Fibroblast of pulmonary artery (primary cell): ENCODE measurements at places on chromosomes 7 and 10.
A peak's percentile ranks its signal among the peaks of the same experiment; 100 is the strongest.

DNA sequence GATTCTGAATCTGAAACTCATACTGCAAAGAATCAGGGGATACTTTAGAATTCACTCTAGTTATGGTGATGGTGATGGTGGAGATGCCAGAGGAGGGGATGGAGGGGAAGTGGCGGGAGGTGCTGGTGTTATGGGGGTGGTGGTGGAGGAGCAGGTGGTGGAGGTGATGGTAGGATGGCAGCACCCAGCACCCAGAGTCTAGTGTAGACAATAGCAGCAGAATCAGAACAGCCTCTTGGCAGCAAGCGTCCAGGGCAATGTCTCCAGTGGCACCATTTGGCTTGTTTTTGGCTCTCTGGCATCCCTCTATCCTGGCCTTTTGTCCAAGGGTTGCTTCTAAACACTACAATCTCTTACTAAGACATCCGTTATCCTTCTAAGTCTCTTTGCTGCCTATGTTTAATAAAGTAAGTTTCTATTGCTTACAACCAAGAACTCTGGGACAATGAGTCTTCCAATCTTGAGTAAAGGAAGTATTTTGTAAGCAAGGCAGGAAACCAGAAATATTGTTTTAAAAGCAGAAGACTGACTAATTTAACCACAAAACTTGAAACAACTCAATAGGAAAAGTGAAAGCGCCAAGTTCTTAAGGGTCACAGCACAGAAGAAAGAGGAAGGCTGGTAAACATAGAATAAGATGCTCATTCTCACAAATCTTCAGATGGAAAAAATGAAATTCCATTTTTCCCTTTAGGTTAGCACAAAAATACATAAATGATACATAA is 42.4 kb upstream of the GDF10 start:
- peak; percentile 75 for DNase-seq

- DNase-seq, result no peak
Observed at GRCh38 chr7:87226495-87226894, 7.0 kb upstream of the TMEM243 start.

DNA sequence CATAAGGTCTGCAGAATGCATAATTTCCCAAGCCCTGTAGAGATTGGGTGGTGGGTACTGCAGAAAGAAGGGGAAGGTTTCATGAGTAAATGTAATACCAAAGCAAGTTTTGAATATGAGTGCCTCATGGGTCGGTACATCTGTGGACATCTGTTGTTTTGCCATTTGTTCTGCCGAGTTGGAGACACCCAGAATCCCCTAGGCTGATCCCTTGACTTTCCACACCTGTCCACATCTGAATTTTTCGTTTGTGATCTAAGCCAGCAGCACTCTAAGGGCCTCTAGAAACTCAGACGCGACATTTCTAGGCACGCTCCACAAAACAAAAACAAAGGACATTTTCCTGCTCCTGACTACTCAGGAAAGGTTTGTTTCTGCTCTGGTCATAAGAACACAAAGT is 11.7 kb upstream of the SLF2 start:
- DNase-seq, result no peak

- no peak for DNase-seq
Observed at GRCh38 chr7:70542750-70543376, 589.1 kb upstream of the GALNT17 start.

DNA sequence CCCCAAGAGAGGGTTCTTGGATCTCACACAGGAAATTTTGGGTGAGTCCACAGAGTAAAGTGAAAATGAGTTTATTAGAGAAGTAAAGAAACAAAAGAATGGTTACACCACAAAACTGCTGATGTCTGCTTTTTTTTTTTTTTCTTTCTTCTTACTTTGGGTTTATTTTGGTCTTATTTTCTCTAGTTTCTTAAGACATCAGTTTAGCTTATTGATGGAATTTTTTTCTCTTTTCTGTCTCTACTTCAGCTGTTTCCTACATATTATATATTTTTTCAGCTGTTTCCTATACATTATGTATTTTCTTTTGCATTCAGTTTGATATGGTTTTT is 166.4 kb downstream of the CCSER2 start:
- no peak for DNase-seq

DNA sequence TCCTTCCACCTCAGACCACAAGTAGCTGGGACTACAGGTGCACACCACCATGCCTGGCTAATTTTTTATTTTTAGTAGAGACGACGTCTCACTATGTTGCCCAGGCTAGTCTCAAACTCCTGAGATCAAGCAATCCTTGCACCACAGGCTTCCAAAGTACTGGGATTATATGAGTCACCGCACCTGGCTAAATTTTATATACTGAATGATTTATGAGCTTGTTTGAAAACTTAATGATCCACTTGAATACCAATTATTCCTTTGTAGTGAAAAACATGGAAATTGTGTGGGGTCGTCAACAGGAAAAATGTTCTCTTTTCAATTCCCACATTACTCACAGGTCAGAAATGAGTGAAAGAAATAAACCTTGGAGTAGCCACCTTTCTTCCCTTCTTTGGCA is 31.3 kb downstream of the RAPGEF5 start:
- no peak for DNase-seq

GRCh38 chr7:26188206-26188956 is 12.2 kb downstream of the HNRNPA2B1 start:
- DNase-seq, result no peak

DNA sequence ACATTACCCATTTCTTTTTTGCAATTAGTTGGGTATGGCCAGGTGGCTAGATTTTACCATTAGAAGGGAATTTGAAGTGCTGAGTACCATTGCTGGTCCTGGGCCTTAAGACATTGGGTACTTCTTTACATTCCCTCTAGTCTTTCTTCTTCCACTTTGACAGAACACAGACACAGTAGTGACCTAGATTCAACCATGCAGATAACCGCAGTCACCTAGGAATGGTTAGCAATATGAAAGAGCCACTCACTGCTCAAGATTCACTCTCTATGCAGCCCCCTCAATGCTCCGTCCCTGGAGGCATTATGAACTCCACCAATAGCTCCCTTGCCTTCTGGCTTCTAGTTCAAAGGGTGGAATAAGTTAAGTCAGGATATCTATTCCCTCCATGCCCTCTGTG is 16.2 kb upstream of the PON1 start:
- DNase-seq, result no peak

DNA sequence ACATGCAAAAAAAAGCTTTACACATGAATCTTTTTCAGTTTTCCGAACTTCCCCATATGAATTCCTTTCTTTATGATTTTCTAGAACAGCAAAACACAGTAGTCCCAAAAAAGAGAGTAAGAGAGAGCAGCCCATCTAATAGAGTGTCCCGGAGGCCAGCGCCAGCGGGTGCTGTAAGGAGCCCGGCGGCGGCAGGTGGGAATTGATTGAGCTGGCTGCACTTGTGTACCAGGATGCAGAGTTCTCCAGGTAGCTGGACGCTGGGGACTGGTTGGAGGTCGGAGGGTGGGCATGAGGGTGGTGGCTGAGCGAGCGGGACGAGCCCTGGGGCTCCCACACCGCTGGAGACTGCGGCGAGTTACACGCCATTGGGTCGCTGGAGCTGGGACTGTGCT is 4.0 kb downstream of the DLX5 start:
- no peak for DNase-seq

GRCh38 chr7:99997545-99998137 is 17.8 kb upstream of the ZKSCAN1 start:
- DNase-seq, result peak; percentile 36

DNA sequence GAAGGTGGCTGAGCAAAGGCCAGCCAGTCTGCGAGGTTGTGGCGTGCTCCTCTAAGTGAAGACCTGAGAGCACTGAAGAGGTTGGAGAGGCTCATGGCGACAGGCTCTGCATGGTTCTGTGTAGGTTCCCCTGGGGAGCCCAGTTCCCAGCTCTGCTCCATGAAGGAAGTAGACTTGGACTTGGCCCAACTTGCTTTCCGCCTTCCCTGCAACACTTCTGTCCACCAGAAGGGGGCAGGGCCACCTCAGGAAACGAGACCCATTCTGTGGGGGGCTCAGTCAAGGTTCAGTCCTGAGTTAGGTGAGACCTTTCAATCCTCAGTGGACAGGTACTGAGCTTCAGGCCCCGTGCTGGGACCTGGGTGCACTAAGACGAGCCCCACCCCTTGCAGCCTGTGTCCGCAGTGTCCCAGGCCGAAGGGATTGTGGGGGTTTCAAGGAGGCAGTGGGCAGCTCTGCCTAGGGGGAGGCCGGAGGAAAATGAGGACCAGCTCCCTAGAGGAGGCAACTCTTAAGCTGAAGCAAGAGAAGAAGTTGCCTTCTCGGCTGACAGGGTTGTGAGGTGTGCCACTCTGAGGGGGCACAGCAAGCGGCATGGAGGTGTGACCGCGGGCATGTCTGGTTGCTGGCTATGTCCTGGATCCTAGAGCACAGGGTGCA is 15.0 kb upstream of the PCBD1 start:
- peak; percentile 58 for DNase-seq

- DNase-seq, result no peak
Observed at GRCh38 chr7:142809671-142810070, 38.9 kb downstream of the PRSS2 start.

- no peak for DNase-seq
Observed at GRCh38 chr10:5506246-5506645, 6.9 kb upstream of the CALML5 start.

GRCh38 chr10:100175875-100176274 is 10.0 kb downstream of the ERLIN1 start:
- no peak for DNase-seq

DNA sequence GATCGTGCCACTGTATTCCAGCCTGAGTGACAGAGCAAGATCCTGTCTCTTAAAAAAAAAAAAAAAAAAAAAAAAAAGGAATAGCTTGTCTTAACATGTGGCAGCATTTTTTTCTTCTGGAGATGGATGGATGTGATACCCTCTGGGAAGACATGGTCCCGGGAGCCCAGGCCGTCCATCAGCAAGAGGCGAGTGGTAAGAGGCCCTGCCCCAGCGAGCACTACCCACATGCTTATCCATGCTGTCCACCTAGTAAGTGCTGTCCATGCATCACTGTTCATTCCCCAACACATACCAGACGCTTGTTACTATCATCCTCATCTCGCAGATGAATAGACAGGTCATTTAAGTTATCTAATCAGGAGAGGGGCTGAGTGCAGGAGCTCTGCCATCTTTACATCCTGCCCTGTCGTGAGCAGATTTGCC is 12.9 kb downstream of the ATP6V1F start:
- no peak for DNase-seq

DNA sequence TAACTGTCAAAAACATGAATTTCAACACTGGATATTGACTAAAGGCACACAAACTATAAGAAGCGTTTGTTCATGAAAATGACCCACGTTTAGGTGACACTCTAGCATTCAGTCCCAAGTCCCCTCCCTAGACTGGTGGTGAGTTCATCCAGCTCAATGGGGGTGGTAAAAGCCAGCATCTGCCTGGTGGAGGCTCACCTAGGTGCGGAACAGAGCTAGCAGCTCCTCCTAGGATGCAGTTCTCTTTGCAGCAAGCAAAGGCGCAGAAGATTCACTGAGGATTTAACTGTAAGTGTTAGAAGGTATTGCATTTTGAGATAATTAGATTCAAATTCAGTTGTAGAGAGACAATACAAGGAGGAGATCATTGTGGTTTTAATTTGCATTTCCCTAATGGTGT is 87.6 kb downstream of the VSTM2A start:
- DNase-seq, result no peak

DNA sequence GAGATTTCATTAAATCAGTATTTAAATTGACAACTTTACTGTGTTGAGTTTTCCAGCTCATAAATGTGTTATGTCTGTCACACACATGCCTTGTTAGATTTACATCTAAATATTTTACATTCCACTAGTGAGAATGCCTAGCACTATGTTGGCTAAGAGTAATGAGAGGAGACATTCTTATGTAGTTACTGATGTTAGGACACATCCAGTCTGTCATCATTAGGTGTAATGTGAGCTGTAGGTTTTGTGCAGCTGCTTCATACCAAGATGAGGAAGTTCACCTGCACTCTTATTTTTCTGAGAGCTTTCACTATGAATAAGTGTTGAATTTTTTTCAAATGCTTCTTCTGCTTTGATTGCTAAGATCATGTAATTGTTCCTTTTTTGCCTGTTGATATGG is 218.0 kb upstream of the IGFBP3 start:
- DNase-seq, result peak; percentile 71

DNA sequence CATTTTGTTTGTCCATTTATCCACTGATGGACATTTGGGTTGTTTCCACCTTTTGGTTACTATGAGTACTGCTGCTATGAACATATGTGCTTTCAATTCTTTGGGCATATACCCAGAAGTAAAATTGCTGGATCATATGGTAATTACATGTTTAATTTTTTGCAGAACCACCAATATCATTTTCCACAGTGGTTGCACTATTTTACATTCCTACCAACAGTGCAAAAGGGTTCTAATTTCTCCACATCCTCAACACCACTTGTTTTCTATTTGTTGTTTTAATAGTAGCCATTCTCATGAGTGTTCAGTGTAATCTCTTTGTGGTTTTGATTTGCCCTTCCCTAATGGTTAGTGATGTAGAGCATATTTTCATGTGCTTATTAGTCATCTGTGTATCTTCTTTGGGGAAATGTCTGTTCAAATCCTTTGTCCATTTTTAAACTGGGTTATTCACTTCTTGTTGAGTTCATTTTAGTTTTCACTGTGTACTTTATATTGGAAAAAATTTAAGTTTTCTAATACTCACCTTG is 101.9 kb downstream of the HIBADH start:
- peak; percentile 74 for DNase-seq

GRCh38 chr7:73831584-73831833 is 713 bp downstream of the CLDN4 start:
- DNase-seq, result no peak

- no peak for DNase-seq
Observed at GRCh38 chr10:69573056-69573806, at the start of gene NEUROG3. Gene NEUROG3, minus strand, starts transcription at chr10:69573422. Its CDS starts 379 bp downstream, at chr10:69573043.

- DNase-seq, result no peak
Observed at GRCh38 chr10:11177381-11177780, 159.7 kb downstream of the CELF2 start.

DNA sequence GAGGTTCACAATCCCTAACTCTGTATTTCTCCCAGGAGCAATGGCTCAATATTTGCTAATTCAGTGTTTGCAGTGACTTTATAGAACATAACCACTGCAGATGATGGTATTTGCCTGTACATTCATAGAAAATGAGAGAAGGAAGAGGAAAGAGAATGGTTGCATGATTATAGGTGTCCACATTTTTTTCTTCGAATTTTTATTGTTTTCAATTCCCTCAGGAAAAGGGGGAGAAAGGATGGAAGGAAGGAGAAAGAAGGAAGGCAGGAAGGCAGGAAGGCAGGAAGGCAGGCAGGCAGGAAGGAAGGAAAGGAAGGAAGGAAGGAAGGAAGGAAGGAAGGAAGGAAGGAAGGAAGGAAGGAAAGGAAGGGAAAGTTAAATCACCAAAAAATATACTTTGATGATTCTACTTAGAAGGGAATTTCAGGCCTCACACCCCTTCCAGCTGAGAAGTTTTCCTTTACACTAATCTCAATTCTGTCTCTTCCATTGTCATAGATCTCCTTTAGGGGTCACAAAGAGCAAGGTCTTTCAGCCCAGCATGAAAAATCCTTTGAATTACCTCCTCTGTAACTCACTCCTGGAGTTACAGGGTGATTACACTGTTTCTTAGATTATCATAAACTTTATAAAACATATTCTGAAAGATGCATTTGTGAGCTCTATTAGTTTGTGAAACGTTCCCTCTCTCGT is 118.8 kb upstream of the INHBA start:
- no peak for DNase-seq
